ENCODE measurements at places on chromosomes 12 and 14. TPM values are rescaled to one million over a fixed set of nuclear protein-coding genes. Genes with fewer than 3 reads are reported as not detected.

GRCh38 chr12:69686731-69687130 is 12.4 kb downstream of the BEST3 start:
- no peak for DNase-seq

- no peak for DNase-seq
Observed at GRCh38 chr12:94763462-94763861, 113.1 kb upstream of the TMCC3 start.

GRCh38 chr12:95802482-95803270 is 12.1 kb upstream of the NTN4 start:
- DNase-seq = no peak

DNA sequence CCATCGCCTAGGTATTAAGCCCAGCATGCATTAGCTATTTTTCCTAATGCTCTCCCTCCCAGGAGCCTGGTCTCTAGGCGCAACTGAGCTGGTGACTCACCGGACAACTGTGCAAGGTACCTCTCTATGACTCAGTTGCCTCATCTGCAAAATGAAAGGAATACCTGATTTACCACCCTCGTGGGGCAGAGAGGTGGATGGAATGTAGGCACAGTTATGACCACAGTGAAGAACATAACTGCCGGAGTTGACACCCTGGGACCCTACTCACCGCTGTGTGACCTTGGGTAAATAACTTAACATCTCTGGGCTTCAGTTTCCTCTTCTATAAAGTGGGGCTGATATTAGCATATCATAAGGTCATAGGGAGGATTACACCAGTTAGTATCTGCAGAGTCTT is 22.6 kb downstream of the BCL11B start:
- DNase-seq = no peak

DNA sequence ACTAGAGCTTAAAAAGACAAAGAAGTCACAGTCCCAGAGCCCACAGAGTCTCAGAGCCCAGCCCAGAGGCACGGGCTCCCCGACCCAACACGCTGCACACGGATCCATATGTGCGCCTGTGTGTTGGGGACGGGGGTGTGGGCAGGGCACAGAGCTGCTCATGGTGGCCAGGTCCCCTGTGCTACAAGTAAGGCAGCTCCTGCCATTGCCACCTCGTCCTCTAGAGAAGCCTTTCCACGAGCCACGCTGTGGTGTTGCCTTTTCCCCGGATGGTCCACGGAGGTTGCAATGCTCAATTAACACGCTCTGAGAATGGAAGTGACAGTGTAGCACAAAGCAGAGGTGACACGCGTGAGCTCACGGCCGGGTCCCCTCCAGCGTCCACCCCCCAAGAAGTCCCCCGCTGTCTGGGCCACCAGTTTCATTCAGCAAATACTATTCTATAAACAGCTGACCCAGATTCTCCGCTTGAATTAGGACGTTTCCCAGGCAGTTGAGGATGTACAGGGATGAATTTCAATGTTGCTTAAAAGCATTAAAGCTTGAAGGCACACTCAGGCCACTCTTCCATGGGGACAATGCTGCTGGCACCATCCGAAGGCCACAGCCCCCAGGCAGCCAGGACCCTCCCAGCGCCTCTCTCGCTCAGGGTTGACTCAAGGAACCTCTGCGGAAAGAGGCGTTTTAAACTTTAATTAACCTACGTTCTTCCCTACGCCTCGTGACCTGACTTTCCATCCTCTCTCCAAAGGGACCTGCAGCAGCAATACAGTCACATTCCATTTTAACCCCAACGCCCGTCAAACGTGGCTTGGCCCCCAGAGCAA is 22.7 kb upstream of the EIF5 start:
- no peak for DNase-seq

DNA sequence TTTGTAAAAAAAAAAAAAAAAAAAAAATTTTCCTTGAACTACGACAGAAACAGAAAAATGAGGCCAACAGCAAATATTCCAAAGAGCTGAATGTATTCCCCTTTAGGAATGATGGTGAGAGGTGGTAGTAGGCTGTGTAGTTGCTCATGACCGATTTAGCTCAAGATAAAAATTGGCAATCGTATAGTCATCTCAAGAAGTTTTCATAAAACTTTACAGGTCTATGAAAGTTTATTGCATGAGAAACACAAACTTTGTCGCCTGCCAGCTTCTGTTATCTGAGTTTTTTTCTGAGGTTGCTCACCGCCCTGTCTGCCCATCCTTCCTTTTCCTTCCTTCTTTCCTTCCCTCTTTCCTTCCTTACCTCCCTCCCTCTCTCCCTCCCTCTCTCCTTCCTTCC is 605.5 kb downstream of the BCL11B start:
- no peak for DNase-seq

DNA sequence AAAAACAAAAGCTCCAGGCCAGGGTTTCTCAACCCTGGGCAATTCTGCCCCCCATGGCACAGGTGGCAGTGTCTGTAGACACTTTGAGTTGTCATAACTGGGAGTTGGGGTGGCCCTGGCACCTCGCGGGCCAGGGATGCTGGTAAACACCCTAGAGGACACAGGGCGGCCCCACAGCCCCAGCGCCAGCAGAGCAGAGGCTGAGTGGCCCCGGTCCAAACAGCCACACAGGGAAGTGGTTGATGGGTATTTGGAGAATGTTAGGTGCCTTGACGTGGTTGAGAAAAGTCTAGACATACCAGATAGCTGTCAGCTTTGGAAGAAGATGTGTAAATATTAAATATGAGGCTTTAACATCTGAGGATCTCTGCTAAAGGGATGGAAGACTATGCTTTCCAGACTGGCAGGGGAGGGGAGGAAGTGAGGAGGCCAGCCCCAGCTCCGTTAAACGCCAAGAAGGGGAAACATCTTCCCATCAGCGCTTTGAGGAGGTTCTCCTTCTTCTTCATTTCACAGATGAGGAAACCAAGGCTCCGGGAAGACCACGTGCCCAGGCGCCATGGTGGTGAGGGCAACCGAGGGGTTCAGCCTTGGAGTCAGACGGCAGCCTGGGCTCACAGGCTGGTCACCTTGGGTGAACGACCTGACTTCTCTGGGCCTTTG is 103.7 kb downstream of the SCARB1 start:
- no peak for DNase-seq

GRCh38 chr12:27785882-27786570 is 6.0 kb upstream of the MANSC4 start:
- DNase-seq = no peak

- DNase-seq = no peak
Observed at GRCh38 chr12:88472775-88473174, 107.5 kb downstream of the KITLG start.

GRCh38 chr12:7188562-7189397 is 706 bp upstream of the PEX5 start:
- peak; percentile 93 for DNase-seq

DNA sequence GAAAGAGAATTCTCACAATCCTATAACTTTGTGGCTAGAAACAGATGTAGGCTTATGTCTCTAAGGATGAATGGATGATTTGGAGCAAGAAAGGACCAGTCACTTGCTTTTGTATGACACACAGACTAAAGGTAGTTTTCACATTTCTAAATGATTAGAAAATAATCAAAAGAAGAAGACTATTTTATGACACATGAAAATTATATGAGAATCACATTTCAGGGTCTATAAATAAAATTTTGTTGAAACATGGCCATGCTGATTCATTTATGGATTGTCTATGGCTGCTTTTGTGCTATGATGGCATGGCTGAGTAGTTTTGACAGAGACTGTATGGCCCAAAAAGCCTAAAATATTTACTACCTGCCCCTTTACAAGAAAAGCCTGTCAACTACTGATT is 49.4 kb upstream of the FRMD6 start:
- DNase-seq = no peak

DNA sequence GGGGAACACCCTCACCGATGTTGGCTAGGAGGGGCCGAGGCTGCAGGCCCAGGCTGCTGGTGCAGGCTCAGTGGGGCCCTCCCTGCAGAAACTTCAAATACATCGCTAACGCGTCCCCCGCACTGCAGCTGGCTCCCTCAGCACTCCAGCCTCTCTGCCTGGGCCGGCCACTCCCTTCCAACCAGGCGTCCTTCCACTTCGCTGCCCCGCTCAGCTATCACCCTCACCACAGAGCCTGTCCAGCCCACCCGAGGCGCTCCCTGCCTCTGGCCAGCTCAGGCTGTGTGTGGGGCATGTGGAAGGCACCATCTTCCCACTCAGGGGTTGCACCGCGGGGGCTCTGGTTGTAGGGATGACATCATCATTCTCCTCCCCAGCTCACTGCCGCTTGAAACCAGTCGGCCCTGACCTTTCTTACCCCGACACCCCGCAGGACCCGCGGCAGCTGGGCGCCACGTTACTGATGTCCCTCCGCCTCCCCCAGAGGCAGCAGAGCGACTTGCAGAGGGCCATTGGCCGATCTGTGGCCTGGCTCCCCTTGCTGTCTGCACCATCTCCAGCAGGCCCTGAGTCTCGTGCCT is 199.9 kb upstream of the RTL1 start:
- peak; percentile 83 for DNase-seq

- no peak for DNase-seq
Observed at GRCh38 chr12:108686780-108687179, 44.5 kb downstream of the CORO1C start.

- DNase-seq = no peak
Observed at GRCh38 chr12:116303929-116304328, 26.4 kb upstream of the MED13L start.

DNA sequence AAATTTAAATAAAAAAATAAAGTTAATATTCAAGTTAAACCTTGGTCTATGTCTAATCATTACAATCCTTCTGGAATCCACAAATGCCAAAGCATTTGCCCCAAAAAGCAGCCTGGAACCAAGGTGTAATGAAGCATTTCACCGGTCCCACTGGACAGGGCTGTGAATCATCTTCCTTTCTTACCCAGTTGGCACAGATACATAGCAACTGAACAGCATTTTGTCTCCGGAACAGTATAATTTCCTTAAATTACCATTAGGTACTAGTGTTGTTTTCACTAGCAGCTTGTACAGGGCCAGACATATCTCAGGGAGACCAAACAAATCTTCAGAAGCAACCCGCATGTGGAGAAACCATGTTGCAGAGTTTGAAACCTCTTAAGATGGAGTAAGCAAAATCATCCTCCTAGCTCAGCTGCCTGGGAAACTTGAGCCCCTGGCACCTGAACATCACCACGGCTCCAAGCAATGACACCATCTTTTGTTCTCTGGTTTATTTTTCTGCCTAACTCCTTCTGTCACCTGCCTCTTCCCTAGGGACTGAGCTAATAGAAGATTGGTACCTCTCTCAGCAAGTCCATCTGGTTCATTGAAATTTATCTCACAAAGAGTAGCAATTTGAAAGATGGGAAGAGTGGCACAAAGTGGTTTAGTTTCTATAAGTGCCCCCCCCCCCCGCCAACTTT is 17.9 kb upstream of the MDM1 start:
- DNase-seq = no peak

GRCh38 chr12:41479426-41479825 is 291.3 kb downstream of the PDZRN4 start:
- DNase-seq = no peak

- peak; percentile 81 for DNase-seq
Observed at GRCh38 chr12:16604596-16605252, 1.2 kb downstream of the LMO3 start.

Gene FOXA1
- total RNA-seq = not detected

Gene CEP170B
- 38.3 TPM for total RNA-seq

Gene ATG101
- 36.2 TPM for total RNA-seq

Gene SRRM4
- total RNA-seq = not detected

Gene MMP14
- total RNA-seq = 273 TPM

Gene NFE2
- total RNA-seq = 4.9 TPM

Gene SLC2A3
- 238 TPM for total RNA-seq

Gene COX8C
- total RNA-seq = not detected

Gene FAR2
- 14.2 TPM for total RNA-seq

Gene KLHDC1
- total RNA-seq = 7.8 TPM

Gene B3GNT4
- not detected for total RNA-seq

Gene DBX2
- total RNA-seq = 0.32 TPM

Gene BORCS5
- 11.2 TPM for total RNA-seq

Gene SYNE3
- 179 TPM for total RNA-seq
